Lung microvascular endothelial cell (primary cell): ENCODE measurements at places on chromosomes 1 and 21.

DNA sequence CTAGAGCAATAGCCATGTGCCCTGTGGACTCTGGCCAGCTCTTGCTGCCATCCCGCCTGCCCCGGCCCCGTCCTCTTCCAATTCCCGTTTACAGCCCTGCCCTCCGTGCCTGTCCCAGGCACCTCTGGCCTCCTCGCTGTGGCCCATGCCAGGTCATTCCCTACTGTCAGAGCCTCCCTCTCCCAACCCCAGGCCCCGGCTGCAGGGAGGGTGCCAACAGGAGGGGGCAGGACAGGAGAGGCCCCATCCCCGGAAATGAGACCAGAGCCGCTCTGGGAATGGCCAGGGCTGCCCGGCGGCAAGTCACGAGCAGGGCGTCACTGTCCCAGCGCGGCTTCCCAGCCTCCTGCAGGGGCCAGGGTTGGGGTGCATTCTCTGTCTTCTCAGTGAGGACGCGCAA is 23.5 kb upstream of the TSPEAR start:
- no peak for DNase-seq

GRCh38 chr1:58165073-58165472 is 381.5 kb downstream of the OMA1 start:
- DNase-seq = no peak

DNA sequence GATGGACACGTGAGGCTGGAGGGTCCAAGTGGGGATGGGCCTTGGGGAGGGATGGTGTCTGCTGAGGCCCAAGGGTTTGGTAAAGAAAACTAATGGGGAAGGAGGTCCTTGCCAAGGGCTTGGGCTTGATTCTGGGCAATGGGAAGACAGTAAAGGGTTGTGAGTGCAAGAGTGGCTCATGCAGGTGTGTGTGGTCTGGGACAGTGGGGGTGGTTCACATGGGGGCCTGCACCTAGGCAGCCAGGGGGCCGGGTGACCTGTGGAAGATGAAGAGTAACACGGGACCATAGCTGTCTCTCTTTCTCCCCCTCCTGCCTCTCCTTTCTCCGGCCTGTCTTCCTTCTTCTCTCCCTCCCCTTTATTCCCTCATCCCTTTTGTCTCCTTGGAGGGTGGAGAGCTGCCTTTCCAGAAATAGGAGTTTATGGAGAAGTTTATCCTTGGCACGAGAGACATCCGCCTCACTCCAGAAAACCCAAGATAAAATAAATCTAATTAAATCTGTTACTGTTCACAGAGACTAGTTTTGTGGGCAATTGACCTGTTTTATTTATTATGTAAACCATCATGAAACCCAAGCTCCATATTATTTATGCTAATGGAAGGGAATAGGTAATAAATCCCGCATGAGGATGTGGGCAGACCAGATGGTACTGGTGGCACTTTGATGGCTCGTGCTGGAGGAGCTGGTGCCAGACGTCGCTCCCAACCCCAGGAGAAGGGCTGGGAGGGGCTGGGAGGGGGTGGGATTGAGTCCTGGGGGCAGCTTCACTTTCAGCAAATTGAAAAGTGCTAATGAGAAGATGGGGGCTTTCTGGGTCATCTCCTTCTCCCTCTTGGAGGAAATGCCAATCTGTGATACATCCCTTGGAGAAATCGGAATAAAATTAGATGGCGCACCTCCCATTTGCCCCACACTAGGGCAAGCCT is 272.9 kb upstream of the CSF3R start:
- no peak for DNase-seq

DNA sequence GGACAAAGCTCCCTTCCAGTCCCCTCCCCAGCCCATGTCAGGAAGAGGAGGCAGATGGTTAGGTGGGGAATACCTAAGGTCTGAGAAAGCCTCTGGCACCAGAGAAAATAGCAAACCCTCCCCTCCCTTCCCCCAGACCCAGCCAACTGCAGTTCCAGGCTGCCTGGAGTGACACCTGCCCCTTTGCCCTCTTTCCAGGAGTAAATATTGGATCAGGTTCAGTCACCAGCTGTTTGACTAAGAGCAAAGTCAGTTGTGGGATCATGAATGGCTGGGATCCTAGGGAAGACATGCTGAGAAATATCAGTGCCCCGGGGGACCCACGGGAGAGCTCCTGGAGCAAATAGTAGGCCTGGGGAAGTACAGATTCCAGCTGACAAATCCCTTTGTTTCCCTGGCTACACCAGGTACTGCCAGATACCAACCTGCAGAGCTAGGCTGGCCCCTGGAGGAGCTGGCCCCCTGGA is 12.2 kb upstream of the CDK18 start:
- DNase-seq = no peak

DNA sequence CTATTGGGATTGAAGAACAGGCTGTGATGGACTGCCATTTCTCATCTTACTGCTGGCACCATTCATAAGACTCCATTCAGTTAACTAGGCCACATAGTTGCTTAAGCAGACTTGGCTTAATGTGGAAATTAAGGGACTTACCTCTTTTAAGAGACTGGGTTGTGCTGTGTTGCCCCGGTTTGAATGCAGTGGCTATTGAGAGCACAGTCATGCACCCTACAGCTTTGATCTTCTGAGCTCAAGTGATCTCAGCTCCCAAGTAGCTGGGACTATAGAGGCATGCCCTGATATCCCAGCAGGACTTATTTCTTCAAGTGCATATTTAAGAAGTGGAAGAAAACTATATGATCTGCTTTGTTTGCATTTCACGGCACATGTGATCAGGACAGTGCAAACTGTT is 181.1 kb downstream of the RASAL2 start:
- DNase-seq = no peak

DNA sequence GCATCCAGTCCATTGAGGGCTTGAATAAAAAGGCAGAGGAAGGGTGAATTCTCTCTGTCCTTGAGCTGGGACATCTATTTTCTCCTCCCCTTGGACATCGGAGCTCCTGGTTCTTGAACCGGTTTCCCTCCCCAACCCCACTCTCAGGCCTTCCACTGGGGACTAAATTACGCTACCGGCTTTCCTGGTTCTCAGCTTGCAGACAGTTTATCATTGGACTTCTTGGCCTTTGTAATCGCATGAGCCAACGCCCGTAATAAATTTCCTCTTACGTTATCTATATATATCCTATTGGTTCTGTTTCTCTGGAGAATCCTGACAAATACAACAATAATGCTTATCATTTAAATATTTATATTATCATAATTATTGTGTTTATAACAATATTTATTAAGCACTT is 20.4 kb upstream of the COL9A2 start:
- no peak for DNase-seq

- no peak for DNase-seq
Observed at GRCh38 chr1:11144570-11145256, 44.4 kb upstream of the ANGPTL7 start.

GRCh38 chr1:10459184-10459583 is 9.4 kb downstream of the CORT start:
- no peak for DNase-seq

- peak; percentile 88 for DNase-seq
Observed at GRCh38 chr21:25772686-25773085, 37.9 kb downstream of the GABPA start.

GRCh38 chr1:99348397-99349132 is 84.3 kb downstream of the PLPPR4 start:
- DNase-seq = no peak

DNA sequence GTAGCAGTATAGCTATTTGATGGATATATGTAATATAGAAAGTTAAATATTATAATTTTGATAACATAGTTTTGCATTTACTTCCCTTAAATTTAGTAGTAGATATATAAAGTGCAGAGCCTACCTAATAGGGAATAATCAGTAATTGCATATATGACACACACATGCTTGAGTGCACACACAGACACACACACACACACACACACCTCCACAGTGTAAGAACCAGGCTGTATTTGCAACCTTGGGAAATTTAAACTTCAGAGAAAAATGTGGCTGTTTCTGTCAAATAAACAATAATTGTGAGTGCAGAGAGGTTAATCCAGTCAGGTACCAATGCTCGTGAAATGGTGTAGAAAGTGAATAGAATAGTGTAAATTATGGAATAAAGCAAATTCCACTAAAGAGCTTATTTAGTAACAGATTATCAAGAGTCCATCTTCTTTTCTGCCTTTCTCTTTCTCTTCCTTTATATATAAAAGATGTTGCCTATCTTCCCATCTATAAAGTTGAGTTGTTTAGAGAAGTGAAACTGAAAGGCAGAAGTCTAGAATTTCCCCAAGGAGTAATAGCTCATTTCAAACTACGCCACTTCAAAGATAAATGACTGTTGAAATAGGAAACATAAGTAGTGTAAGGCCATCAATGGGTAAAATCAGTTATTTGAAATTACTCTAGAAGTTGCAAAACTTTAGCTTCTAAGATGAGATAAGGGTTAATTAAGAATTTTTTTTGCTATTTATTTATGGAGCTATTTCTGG is 273.7 kb downstream of the SRGAP2C start:
- no peak for DNase-seq

- peak; percentile 35 for DNase-seq
Observed at GRCh38 chr1:11781297-11781696, 19.3 kb downstream of the C1orf167 start.

DNA sequence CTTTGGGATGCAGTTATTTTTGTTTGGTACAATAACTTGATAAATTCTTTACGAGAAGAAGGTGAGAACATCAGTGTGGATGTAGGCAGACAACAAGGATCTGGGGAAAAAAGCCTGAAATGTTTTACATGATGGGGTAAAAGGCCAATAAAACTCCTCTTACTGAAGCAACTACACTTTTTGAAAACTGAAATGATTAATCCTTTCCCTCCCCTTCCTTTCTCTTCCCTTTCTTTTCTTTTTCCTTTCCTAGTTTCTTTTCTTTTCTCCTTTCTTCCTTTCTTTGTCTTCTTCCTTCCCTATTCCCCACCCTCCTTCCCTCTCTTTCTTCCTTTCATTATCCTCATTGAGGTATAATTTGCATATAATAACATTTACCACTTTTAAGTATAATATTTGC is 24.6 kb downstream of the F5 start:
- no peak for DNase-seq

GRCh38 chr1:206748348-206749030 is 22.1 kb upstream of the IL19 start:
- no peak for DNase-seq

DNA sequence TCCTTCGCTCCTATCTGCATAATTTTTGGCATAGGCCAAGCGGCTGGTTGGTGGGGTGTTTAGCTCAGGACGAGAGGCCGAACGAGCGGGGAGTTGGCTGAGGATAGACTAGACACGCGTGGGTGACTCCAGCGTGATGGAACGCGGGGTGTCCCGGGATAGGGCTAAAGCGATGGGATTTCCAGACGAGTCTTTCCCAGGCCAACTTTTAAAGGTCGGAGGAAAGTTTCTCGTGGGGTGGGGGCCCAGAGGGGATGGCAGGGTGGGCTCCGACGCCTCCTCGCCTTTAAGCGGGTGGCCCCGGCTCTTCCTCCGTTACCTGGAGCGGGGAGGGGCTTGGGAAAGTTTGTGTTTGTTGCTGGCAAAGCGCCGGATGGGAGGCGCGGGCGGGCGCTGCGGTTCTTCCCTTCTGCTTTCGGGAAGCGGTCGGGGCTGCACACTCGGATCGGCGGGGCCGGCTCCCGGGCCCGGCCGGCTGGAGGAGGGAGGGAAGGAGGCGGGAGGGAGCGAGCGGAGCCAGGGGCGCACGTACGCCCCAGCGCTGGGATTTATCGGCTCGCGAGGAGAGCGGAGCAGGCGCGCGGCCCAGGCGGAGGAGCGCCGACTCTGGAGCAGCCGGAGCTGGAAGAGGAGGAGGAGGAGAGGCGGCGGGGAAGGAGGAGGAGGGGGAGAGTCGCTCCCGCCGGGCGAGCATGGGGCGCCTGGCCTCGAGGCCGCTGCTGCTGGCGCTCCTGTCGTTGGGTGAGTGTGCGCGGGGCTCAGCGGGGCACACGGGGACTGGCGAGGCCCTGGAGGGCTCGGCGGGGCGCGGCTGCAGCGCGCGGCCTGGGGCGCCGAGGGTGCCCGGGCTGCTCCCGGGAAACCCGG is at the start of gene PTGFRN:
Gene PTGFRN, plus strand, starts transcription at position 405 of the 867 bp plus-strand sequence. Its CDS starts 288 bp downstream, at position 693.
- DNase-seq = peak; percentile 55

GRCh38 chr1:43034778-43035177 is 76.1 kb upstream of the SLC2A1 start:
- no peak for DNase-seq

DNA sequence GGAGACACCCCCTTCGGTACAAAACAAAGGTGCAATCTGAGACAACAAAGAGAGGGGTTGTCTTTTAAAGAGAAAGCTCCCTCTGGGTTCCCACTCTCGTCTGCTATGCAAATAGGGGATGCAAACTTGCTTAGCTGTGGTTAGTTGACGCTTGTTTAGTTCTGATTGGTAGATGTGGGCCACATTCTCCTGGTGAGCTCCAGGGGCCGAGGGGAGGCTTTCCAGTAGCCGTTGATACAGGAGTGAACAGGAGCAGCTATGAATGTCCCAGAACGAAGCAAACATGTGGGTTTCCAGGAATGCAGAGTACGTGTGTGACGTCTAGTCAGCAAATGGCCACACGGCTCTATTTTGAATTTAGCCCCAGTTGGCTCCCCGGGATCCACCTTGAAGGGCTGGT is 14.7 kb downstream of the TFF2 start:
- DNase-seq = no peak

DNA sequence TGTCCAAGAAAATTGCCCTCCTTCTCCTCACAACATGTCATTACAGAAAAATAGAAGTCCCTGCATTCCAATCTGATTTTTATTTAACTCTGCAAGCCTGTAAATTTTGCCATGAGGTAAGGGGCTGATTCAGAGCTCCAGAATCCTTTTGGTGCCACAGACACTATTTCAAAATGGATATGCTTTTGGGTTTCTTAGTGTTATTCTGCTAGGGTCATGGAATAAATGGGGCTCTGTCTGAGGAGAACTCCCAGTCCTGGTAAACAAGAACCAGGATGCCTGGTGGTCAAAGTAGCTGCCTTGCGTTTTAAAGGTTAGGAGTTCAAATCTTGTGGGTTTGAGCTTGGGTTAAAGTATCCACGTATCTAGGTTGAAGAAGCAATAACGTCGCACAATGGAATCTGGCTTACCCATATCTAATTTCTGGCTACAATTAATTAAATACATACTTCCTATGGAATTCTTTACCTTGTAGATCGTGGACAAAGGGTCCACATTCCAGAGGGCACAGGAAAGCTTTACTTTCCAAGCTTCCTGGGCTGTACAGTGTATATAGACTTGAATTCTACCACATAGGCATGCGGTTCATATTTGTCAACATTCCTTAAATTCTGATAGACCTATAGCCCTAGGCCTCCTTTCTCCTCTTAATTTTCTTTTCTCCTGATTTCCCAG is 98.0 kb upstream of the CDC42BPA start:
- DNase-seq = no peak

DNA sequence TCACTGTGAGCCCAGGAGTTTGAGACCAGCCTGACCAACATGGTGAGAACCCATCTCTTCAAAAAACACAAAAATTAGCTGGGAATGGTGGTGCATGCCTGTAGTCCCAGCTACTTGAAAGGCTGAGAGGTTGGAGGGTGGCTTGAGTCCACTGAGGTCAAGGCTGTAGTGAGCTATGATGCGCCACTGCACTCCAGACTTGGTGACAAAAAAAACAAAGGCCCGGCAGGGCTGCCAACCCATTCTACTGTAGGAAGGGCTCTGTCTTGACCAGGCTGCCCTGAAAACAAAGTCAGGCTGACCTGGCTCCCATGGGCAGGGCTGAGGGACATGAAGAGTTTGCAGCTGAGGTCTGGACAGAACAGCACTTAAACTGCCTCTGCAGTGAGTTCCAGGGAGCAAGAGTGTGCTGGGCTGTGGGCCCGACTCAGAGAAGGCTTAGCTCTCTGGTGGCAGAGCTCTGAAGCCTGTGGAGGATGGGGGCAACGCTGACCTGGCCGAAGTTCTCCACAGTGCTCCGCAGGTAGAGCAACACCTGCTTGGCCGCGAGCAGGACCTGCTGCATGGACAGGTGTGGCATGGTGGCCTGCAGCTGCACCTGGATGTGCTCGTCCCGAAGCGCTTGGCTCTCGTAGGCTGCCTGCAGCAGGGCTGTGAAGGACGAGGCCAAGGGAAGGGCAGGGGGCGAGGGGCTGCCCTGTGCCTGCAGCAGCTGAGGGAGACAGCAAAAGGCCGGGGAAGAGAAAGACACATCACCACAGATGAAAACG is 42.4 kb downstream of the URB1 start:
- DNase-seq = no peak
